ENCODE measurements at places on chromosomes 3 and 15. TPM values are rescaled to one million over a fixed set of nuclear protein-coding genes. Genes with fewer than 3 reads are reported as not detected.

Gene MYH15
- 0.12 TPM for total RNA-seq

Gene GPR15
- not detected for total RNA-seq

Gene SLC38A3
- 2.9 TPM for total RNA-seq

Gene CYP8B1
- total RNA-seq = 0.35 TPM

Gene IQCF5
- total RNA-seq = not detected

Gene GATM
- 269 TPM for total RNA-seq

All from metanephros (tissue), 2 donors.